ENCODE measurements at places on chromosomes 7 and 10. TPM values are rescaled to one million over a fixed set of nuclear protein-coding genes. Genes with fewer than 3 reads are reported as not detected.
A peak's percentile ranks its signal among the peaks of the same experiment; 100 is the strongest.

Gene SCIN
- total RNA-seq, result 0.96 TPM

Gene CHCHD2
- total RNA-seq, result 363 TPM

Gene ZNF248
- total RNA-seq, result 29.6 TPM

Gene TRPV5
- 0.15 TPM for total RNA-seq

Gene NEURL1
- total RNA-seq, result 1.5 TPM

Gene SH2D4B
- total RNA-seq, result 0.16 TPM

DNA sequence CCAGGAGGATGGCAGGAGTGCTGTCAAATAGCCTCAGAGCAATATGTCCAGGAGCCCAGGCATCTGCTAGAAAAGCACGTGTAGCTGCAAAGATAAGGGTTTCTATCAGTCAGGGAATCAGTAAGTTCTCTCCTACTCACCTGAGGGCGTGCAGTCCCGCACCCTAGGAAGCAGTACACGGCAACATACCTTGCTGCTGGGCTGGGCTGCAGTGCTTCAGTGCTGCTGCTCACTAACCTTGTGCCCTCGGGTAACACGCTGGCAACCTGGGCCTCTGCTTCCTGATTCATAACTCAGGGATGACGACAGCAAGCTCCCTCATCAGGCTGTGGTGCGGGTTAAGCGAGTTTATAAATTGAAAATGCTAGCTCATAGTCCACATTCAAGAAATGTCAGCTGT is 29.5 kb upstream of the CCNY start:
- DNase-seq, result peak; percentile 74
- no peaks in the 10 kb centered on the region for H3K4me1 ChIP-seq
- no peaks in the 10 kb centered on the region for H3K36me3 ChIP-seq
- H3K4me3 ChIP-seq, result no peak overlapping the region
- H3K27me3 ChIP-seq, result no peaks in the 10 kb centered on the region
- H3K27ac ChIP-seq, result no peak overlapping the region

DNA sequence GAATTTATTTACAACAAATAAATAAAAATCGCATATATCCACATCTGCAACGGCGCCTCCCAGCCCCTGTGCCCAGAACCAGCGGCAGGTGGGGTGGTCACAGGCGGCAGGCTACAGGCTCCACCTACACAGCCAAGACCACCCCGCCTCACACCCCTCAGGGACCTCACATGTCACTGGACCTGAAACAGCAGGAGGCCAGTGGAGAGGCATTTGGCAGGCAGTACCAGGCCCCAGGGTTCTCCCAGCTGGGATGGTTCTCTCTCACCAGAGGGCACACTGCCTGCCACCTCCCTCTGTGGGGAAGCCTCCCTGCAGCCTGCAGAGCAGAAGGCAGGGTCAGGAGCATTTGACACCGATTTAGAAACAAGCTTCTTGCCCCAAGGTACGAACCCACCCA is 81.5 kb downstream of the MAD1L1 start:
- no peaks in the 10 kb centered on the region for H3K4me1 ChIP-seq
- no peaks in the 10 kb centered on the region for H3K27me3 ChIP-seq
- no peak overlapping the region for H3K27ac ChIP-seq
- no peak overlapping the region for H3K4me3 ChIP-seq

DNA sequence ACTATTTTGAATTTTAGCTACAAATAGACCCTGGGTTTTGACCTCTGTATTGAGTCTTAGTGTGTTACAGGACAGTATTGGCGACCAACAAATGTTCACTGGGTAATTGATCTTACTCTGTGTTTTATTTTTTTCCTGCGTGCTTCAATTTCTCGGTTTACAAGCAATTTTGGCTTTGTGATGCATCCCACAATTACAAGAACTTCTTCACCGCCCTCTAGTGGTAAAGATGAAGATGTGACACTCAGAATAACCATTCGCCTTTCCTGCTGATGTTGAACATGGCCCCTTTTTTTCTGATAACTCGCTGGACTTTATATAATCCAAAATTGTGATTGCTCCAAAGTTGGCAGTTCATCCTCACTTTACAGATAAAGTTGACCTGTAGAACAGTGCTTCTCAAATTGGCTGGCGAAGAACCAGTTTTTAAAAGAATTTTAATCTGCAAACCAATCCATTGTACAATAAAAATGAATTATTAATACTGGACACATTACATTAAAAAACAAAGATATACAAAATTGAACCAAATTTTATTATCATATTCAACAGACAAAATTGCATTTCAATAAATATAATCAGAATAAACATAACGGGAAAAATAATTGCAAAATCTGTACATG is 20.2 kb upstream of the SMC3 start:
- no peaks in the 10 kb centered on the region for H3K36me3 ChIP-seq
- no peaks in the 10 kb centered on the region for H3K4me1 ChIP-seq
- DNase-seq, result no peak
- H3K27me3 ChIP-seq, result no peaks in the 10 kb centered on the region

DNA sequence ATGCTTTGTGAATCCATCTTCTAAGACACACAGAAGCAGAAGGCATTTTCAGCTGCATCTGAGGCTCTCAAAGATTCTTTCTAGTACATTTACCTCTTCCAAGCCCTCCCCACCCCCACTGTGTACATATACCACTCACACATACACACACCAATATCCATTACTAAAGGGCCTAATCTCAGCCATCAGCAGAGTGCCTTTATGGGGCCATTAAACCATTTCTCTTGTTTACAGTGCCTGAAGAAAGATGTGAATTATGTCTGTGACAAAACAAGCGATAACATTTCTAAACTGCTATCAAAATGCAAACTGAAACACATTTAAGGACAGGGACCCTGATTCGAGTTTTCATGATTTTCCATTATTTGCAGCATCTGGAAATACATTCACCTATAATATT is 40.0 kb downstream of the ETV1 start:
- H3K27me3 ChIP-seq, result no peaks in the 10 kb centered on the region
- H3K4me1 ChIP-seq, result no peaks in the 10 kb centered on the region
- DNase-seq, result no peak
- no peaks in the 10 kb centered on the region for H3K36me3 ChIP-seq

DNA sequence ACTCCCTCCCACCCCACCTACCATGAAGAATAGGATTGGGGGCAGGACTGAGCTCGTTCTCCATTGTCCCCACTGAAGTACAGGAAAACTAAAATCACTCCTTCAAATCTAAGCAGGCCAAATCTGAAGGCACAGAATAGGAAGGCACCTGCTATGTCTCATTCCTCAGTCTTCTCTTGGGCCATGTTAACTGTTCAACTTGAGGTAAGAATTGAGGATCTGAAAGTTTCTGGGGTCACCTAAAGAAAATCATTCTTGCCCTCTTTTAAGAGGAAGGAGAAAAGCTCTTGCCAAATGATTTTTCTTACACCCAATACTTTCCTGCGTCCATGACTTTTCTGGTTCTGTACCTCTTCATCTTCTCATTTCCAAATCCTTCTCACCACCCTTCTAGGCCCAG is 4.9 kb downstream of the CPN1 start:
- no peak overlapping the region for H3K4me3 ChIP-seq
- H3K27me3 ChIP-seq, result peaks cover 5% of the 10 kb centered on the region
- no peak for DNase-seq
- no peak overlapping the region for H3K27ac ChIP-seq
- no peaks in the 10 kb centered on the region for H3K4me1 ChIP-seq

DNA sequence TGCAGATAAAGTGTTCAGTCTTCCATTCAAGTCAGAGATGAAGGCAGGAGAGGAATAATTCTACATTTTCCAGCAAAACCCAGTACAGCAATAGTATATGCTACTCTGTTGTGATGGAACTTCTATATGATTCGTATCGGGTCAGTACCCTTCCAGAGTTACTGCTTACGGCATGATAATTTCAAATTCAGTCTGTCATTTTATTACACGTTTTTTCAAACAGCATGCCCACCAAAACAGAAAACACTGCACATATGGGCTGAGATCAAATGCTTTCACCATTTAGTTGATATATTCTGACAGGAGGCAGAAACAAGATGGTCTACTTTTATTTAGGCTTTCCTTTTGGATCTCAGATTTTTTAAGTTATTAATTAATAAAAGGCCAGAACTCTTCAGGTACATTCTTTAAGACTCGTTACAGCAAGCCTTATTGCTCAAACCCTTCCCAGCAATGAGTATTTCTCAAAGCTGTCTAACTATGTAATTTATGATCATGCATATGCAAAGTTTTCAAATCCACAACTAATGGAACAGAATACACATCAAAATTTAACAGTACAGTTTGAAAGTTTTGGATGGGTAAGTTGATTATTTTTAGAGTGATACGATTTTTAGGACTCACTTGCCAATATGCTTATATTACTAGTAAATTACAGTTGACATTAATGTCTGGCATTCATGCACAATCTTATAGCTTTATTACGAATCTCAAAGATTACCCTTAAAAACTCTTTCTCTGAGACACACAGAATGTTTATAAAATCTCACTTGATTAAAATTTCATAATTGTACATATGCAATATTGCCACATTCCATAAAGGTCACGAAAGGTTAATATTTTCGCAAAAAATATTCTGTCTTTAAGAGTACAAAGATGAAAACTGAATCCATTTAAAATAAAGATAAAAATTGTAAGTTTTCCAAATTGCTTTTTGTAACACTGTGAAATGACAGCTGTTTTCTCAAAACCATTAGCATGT is 91.0 kb downstream of the ANK3 start:
- no peaks in the 10 kb centered on the region for H3K4me1 ChIP-seq
- H3K27me3 ChIP-seq, result no peaks in the 10 kb centered on the region
- no peak overlapping the region for H3K27ac ChIP-seq
- no peak overlapping the region for H3K4me3 ChIP-seq
- no peaks in the 10 kb centered on the region for H3K36me3 ChIP-seq

- peak overlapping the region; percentile 92 for H3K27ac ChIP-seq
- no peaks in the 10 kb centered on the region for H3K27me3 ChIP-seq
- H3K36me3 ChIP-seq, result no peaks in the 10 kb centered on the region
- H3K4me3 ChIP-seq, result no peak overlapping the region
- no peak for DNase-seq
- H3K4me1 ChIP-seq, result peaks cover 16% of the 10 kb centered on the region
Observed at GRCh38 chr10:102802920-102803534, 34.2 kb downstream of the CYP17A1 start.

- H3K36me3 ChIP-seq, result no peaks in the 10 kb centered on the region
- no peak for DNase-seq
- no peak overlapping the region for H3K4me3 ChIP-seq
- H3K4me1 ChIP-seq, result no peaks in the 10 kb centered on the region
- no peaks in the 10 kb centered on the region for H3K27me3 ChIP-seq
Observed at GRCh38 chr7:25968205-25968993, 183.6 kb upstream of the NFE2L3 start.

- H3K4me3 ChIP-seq, result no peak overlapping the region
- DNase-seq, result no peak
- no peaks in the 10 kb centered on the region for H3K27me3 ChIP-seq
- no peak overlapping the region for H3K27ac ChIP-seq
- no peaks in the 10 kb centered on the region for H3K4me1 ChIP-seq
- H3K36me3 ChIP-seq, result no peaks in the 10 kb centered on the region
Observed at GRCh38 chr7:26167303-26167934, 15.4 kb downstream of the NFE2L3 start.

DNA sequence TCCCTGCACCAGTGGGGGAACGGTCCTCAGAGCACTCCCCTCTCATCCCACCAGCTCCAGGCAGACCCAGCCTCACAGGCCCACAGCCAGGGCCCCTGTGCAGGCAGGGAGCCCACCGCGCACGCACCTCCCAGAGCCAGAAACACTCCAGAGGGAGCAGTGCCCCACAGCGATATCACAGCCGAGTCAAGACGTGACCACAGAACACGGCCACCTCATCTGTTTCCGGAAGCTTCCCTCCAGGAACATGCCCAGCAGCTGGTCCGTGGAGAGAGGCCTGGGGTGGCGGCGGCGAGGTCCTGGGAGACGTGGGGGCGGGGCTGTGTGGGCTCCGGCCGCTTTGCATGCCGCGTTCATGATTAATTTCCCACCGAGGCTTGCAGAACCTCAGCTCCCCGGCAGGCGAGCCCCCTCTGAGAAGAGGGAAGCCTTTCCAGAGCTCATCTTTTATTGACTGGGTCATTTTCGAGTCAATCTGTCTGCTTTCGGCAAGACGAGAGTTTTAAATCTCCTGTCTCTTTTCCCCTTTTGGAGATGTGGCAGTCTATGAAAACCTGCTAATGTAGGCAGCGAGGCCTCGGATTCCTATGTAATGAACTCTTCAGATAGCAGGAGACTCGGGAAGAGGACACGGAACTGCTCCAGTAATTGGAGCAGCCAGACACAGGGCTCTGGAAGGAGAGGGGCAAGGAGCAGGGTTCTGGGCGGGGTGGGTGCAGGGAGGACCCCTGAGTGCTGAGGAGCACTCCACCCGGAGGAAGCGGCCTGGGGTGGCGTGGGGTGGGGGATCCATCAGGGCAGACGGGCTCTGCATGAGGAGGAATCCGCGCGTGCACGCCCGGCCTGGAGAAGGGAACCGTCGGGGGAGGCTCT is 242.8 kb downstream of the ELFN1 start:
- H3K27ac ChIP-seq, result no peak overlapping the region
- no peaks in the 10 kb centered on the region for H3K27me3 ChIP-seq
- no peaks in the 10 kb centered on the region for H3K36me3 ChIP-seq
- H3K4me3 ChIP-seq, result no peak overlapping the region
- no peak for DNase-seq
- no peaks in the 10 kb centered on the region for H3K4me1 ChIP-seq

DNA sequence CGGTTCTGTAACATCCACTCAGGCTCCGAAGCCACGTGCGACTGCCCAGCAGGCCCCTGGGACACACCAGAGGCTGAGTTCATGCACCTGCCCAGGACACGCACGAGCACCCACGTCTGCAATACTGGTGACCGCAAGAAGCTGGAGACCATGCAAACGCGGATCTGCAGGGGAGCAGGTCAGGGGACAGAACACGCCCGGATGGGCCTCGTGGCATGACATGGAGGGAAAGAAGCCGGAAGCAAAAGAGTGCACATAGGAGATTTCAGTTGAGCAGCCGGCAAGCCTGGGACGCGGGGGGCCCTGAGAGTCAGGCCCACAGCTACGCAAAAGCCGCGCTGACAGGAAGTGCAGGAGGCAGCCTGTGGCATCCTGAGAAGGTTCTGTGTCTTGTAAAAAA is 73.7 kb downstream of the FOXL3 start:
- H3K36me3 ChIP-seq, result no peaks in the 10 kb centered on the region
- H3K27me3 ChIP-seq, result no peaks in the 10 kb centered on the region
- H3K27ac ChIP-seq, result no peak overlapping the region
- no peaks in the 10 kb centered on the region for H3K4me1 ChIP-seq
- DNase-seq, result no peak
- H3K4me3 ChIP-seq, result no peak overlapping the region

GRCh38 chr10:114684084-114684821 is 26.2 kb upstream of the ABLIM1 start:
- H3K27ac ChIP-seq, result peak overlapping the region; percentile 90
- no peaks in the 10 kb centered on the region for H3K27me3 ChIP-seq
- no peak for DNase-seq
- H3K4me3 ChIP-seq, result peak overlapping the region; percentile 28

DNA sequence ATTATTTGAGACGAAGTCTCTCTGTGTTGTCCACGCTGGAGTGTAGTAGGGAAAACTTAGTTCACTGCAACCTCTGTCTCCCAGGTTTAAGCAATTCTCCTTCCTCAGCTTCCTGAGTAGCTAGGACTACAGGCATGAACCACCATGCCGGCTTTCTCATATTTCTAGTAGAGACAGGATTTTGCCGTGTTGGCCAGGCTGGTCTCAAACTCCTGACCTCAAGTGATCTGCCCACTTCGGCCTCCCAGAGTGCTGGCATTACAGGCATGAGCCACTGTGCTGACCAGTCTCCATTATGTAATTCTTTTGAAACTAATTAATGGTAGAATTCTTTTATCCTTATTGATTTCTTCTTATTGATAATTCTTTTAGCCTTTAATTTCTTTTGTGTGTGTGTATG is 32.5 kb downstream of the PCLO start:
- DNase-seq, result no peak
- no peak overlapping the region for H3K4me3 ChIP-seq
- H3K27me3 ChIP-seq, result no peaks in the 10 kb centered on the region
- H3K36me3 ChIP-seq, result no peaks in the 10 kb centered on the region
- no peaks in the 10 kb centered on the region for H3K4me1 ChIP-seq
